Karpas-422 (cell line): ENCODE measurements at places on chromosomes 13 and 19.
A peak's percentile ranks its signal among the peaks of the same experiment; 100 is the strongest.

GRCh38 chr13:73741111-73741510 lies 393.1 kb downstream of the KLF12 start:
- DNase-seq = no peak

GRCh38 chr13:105984236-105984635 lies 551.2 kb downstream of the EFNB2 start:
- no peak for DNase-seq

DNA sequence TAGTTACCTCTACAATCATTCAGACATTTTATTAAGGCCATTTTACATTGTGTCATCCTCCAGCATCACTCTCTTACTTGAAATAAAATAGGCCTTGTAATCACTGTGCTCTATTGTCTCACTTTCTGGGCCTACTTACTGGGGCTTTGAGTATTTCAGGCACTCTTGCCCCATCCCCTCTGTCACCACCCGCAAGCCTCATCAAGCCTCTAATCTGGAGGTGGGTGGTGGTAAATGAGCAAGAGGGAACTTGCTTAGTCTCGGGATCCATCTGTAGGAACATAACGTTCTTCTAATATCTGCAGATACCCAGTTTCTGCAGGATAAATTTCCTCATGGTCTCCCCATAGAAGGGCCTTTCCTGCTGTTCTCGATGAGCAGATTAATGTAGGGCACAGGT lies 19.4 kb upstream of the GPR18 start:
- no peak for DNase-seq

DNA sequence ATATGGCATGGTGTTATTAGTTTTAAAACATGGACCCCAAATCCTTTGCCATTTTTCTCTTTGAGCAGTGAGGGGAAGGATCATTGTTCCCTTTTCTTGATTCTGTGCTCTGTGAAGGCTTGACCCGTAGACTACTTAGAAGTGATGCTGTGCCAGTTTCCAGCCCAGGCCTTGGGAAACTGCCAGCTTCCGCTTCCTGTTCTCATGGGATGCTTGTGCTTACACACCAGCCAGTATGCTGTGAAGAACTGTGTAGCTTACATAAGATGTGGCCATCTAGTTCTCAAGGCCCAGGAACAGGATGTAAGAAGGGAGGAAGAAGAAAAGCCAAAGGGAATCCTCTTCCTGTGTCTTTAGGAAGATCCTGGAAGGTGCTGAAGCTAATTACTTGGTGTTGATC lies 180.9 kb downstream of the PCCA start:
- DNase-seq = no peak

DNA sequence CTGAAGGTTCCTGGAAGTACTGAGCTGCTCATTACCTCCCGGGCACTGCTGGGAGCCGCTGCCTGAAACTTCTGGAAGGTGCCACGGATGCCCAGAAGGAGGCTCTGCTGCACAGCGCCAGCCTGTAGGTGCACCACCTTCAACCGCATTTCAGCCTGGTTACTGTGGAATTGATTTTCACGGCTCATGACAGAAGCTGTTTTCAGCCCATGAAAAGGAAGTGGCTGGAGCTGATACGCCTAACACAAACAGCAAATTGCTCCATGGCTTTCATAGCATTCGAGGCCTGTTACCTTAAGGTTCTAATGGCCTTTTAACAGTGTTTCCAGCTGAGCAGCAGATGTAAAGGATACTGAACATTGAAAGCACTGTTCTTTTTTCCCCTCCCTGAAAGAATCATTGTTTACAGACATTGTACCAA lies 22.0 kb downstream of the GPC6 start:
- no peak for DNase-seq

GRCh38 chr19:14536926-14537692 lies 7.7 kb downstream of the TECR start:
- DNase-seq = peak; percentile 90

DNA sequence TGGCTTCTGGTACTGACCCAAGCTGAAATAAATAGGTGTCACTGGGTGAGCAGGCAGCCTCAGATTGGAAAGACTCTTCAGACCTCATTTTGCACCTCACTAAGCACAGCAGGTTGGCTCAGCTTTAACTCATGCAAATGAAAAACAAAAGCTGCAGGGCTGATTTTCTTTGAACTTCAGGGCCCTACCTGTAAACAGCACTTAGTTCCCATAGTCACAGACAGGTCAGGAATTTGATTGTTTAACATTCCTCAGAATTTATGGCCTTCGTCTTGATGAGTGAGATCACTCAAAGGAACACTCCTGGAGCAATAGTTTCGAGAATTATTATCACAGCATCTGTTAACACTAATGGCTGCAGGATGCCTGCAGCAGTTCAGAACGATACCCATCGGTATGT lies 718.5 kb downstream of the EFNB2 start:
- DNase-seq = no peak

DNA sequence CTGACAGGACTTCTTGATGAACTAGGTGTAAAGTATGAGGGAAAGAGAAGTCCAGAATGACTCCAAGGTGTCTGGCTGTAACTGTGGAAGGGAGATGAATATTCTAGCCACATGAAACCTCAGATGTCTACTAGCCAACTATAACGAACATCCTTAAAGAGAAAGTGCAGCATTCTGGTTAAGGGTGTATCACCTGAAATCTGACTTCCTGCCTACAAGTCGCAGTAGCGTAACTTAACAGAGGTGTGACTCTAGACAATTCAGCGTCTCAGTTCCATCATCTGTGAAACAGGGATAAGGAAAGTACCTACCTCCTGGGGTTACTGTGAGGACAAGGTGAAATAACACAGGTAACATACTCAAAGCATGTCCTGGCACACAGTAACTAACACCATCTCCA lies 145.7 kb upstream of the FBXL3 start:
- DNase-seq = no peak

- no peak for DNase-seq
Observed at GRCh38 chr13:74768521-74769085, 634.4 kb upstream of the KLF12 start.

- DNase-seq = peak; percentile 45
Observed at GRCh38 chr19:14672188-14672872, 2.3 kb downstream of the ADGRE3 start.
